K562 (cell line): ENCODE measurements at places on chromosomes 11 and 22. TPM values are rescaled to one million over a fixed set of nuclear protein-coding genes. Genes with fewer than 3 reads are reported as not detected.

GRCh38 chr22:23820748-23821211 is 18.0 kb downstream of the DERL3 start:
- DNase-seq = no peak

DNA sequence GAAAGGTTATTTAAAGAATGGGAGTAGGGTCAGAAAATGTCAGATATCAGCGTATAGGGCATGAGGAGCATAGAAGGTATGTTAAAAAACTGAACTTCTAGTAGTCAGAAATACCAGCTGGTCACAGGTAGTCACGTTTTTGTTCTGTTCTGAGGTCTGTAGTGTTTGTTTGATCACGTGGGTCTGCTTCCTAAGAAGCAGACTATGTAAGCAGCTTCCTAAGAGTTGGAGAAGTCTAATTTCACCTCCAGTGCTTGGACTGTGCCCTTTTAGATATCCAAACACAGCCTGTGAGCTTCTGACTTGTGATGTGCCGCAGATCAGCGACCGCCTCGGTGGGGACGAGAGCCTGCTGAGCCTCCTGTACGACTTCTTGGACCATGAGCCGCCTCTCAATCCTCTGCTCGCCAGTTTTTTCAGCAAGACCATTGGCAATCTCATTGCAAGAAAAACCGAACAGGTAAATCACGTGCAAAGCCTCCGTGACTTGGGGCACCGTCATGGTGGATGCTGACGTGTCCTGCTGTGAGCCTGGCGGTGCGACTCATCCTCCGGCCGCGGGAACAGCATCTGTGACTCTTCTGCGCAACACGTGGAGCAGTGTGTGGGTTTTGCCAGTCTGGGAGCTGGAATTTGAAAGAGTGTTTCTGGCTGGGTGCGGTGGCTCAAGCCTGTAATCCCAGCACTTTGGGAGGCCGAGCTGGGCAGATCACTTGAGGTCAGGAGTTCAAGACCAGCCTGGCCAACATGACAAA is 63.5 kb downstream of the PPP6R2 start:
- DNase-seq = no peak

DNA sequence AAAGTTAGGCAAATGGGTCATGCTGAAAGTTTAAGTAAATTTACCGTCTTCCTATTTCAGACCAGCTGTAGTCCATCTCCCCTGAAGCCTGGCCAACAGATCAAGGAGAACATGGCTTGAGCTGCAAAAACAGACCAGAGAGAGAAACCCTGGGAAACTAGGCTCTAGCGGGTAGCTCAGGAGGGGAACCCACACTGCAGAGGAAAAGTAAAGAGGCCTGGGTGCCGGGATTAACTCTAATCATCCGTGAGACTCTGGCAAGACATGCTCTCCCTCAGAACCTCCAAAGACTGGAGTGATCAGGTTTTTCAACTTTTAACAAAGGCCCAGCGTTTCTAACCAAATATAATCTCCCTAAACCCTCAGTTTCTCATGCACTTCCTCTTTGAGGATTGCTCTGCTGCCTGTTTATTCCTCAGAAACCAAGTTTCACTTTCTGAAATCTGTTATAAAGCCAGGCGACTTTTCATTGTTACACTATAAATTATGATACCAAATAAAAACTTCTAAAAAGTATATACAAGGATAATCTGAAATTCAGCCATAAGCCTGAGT is 67.5 kb downstream of the GAB2 start:
- peak; percentile 58 for DNase-seq

GRCh38 chr11:123579482-123579812 is 75.0 kb downstream of the SCN3B start:
- no peak for DNase-seq

GRCh38 chr11:46422588-46422987 is 31.0 kb upstream of the CHRM4 start:
- no peak for DNase-seq

- DNase-seq = peak; percentile 75
Observed at GRCh38 chr11:119479685-119480275, 56.8 kb upstream of the THY1 start.

- no peak for DNase-seq
Observed at GRCh38 chr22:35850831-35851230, 133.2 kb downstream of the APOL5 start.

DNA sequence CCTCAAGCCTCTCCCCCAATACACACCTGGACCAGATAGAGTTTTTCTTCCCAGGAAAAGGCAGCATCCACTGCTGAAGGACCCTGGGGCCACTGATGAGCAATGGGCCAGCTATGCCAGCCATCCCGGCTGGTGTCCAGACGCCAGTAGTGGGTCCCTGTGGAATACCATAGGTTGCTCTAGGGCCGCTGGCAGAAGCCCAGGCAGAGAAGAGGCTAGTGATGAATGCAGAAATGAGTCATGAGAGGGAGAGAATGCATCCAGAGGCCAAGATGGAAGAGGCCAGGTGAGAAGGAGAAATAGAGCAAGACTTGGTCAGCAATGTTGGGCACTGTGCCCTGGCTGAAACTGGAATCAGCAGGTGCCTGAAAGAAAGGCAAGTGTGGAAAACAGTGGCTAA is 8.9 kb downstream of the HPX start:
- no peak for DNase-seq

- no peak for DNase-seq
Observed at GRCh38 chr11:32792111-32792947, 2.1 kb downstream of the CCDC73 start.

DNA sequence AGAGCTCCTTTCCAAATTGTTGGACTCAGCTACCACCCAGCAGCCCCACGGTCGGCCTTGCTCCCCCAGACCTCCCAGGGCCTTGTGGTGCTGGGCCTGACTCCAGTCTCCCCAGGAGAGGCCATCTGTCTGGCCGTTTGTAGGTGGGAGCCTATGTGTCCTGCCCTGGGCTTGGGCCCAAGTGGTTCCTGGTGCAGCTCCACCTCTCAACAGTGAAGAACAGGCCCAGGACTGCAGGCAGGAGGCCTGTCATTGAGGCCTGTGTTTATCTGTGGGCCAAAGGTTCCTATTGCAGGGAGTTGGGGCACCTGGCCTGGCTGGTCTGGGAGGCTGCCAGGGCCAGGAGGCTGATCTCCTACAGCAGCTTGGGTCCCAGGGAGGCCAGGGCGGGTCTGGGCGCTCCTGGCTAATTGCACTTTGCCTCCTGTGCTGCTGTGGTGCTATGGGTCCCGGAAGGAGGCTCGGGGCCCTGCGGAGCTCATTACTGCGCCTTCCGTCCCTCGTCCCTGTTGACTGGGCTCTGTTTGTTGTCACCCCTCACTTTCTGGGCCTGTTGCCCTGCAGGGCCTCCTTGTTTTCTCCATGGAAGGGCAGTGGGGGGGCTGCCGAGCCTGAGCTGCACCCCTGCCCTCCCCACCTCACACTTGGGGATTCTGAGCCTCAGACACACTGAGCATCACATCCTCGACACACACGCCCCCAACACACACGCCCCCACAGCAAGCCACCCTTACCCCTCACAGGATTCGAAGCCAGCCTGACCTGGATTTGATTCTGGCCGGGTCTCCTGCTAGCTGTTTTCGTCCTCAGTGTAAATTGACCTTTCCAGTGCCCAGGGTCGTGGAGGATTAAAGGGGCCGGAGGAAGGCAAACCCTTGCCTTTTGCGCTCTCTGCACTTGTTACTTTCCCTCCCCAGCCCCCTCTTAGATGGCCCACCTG is 6.8 kb upstream of the OMP start:
- DNase-seq = no peak

- no peak for DNase-seq
Observed at GRCh38 chr22:40271440-40271839, 74.9 kb upstream of the ADSL start.

- no peak for DNase-seq
Observed at GRCh38 chr11:115471367-115471766, 32.8 kb downstream of the CADM1 start.

DNA sequence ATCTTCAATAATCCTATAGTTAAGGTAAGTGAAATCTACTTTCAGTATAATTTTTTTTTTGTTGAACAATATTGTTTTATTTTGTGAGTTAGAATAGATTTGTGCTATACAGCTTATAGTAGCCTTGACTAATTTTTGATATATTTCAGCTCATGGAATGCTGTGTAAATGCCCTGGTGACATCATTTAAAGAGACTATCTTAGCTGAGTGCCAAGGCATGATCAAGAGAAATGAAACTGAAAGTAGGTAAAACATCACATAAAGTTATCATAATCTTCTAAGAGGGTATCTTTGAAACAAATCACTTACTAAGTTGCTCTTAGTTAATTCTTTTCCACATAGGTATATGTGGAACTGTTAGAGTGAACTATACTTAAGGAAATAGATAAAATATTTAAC is 51.4 kb upstream of the ACAT1 start:
- no peak for DNase-seq

DNA sequence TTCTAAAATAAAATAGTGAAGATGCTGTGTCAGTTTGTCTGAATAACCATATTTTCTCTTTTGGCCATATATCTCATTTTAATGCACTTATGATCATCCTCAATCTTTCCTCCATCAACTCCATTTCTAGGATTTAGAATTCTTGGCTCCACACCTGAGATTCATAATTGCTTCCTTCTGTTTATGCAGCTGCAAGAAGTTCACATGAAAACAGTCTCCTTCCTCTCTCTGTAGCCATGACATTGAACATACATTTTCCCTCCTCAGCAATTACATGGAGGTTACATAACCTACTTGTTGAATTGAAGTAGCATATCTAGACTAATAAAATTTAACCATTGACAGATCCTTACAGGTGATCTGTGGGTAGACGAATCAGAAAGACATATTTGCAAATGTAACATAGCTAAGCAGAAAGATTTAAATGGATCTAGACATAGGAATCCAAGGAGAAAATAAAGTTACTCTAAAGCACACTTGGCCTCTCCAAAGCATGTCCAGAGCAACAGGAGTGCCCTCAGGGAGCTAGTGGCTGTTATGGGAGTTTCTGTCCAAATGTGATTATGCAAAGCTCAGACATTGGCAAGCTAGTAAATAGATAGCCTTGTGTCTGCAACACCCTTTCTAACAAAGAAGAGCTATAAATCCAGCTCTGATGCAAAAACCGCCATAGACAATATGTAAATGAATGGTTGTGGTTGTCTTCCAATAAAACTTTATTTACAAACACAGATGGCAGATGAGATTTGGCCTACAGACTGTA is 119.9 kb upstream of the MPPED2 start:
- no peak for DNase-seq

DDX17 gene
- 216 and 224 TPM in 2 replicates for total RNA-seq

CENATAC gene
- 12.4 and 13.5 TPM in 2 replicates for total RNA-seq

MAPK12 gene
- total RNA-seq = 68.4 and 69.1 TPM in 2 replicates

CLCF1 gene
- total RNA-seq = 3.6 and 4.3 TPM in 2 replicates

PITPNB gene
- 46.1 and 50.5 TPM in 2 replicates for total RNA-seq
